ENCODE measurements at places on chromosomes 1 and 21. TPM values are rescaled to one million over a fixed set of nuclear protein-coding genes. Genes with fewer than 3 reads are reported as not detected.

APCS gene
- total RNA-seq, result not detected

- DNase-seq, result no peak
Measured at GRCh38 chr21:32377506-32377905, 15.3 kb downstream of the URB1 start.

DNA sequence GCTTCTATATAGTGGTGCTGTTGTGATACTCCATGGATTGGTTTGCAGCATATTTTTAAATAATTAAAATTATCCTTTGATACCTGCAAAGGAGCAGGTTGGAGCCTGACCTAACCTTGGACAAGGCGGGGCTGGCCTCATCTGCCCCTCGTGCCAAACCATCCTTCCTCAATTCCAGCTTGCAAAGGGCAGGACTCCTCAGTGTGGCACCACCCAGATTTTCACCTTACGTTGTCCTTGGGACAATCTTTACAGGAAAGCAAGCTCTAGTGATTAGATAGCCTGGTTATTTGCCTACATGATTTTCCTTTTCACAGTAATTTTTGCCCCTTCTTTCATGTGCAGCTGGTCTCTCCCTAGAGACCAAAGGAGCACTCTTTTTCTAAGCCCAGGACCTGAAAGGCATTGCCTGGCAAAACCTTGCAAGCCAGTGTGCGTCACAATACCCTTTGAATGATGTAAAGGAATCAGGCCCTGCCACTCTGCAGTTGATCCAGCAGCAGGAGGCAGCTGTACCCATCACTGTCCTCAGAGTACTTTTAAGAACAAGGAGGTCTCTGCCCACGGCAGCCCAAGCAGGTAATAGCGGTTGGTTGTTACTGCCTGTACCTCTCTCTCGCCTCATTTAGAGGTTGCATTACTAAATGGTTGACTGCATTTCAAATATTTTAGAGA lies 99.4 kb downstream of the ADSS2 start:
- no peak for DNase-seq

NECTIN4 gene
- total RNA-seq, result not detected

GRCh38 chr1:1213345-1214265 lies at the start of gene TNFRSF4:
Gene TNFRSF4 (minus strand): TSS chr1:1214153. CDS start chr1:1214127, 26 bp downstream.
- no peak for DNase-seq

DNA sequence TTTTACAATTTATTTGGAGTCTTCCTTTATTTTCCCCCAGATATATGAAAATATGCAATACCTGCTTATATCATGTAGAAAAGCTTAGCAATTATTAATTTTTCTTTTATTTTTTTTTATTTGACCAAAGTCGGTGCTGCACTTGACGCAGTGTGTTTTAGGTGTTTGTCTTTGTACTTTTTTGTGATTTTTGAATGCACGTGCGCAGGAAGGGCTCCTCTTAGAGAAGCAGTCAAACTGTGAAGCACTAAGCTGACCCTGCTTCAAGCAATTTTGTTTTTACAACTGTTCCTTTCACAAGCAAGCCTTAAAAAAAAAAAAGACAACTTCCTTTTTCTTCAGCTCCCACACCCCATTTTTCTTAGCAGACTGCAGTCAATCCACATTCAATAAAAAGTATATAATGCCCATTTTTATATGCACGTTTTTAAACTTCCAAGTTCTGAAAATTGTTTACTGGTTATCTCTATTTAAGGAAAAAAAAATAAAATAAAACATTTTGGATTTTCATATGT lies 267.4 kb downstream of the TM2D1 start:
- no peak for DNase-seq

- no peak for DNase-seq
Measured at GRCh38 chr1:243346468-243346867, 90.6 kb downstream of the SDCCAG8 start.

GRCh38 chr1:100924212-100924611 lies 28.3 kb downstream of the SLC30A7 start:
- no peak for DNase-seq

GRCh38 chr1:19654886-19655717 lies 9.6 kb upstream of the HTR6 start:
- DNase-seq, result no peak

DNA sequence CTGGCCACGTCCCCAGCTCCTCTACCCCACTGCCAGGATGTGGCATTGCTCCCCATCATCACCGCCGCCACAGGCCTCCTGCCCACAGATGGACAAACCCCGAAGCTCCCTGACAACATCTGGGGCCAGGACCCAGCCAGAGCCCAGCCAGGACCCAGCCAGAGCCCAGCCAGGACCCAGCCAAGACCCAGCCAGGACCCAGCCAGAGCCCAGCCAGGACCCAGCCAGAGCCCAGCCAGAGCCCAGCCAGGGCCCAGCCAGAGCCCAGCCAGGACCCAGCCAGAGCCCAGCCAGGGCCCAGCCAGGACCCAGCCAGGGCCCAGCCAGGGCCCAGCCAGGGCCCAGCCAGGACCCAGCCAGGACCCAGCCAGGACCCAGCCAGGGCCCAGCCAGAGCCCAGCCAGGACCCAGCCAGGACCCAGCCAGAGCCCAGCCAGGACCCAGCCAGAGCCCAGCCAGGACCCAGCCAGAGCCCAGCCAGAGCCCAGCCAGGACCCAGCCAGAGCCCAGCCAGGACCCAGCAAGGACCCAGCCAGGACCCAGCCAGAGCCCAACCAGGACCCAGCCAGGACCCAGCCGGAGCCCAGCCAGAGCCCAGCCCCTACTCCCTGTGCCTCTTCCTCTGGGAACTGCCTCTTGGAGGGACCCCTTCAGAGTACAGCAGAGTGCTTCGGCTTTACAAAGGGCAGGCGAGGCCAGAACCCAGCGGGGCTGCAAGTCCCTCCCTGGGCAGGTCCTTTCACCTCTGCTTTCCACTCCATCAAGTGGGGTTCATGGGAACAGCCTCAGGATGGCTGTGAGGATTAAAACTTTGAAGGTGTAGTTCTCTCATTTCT lies 43.7 kb downstream of the DISP3 start:
- DNase-seq, result peak; percentile 74

SLC44A5 gene
- total RNA-seq, result 3.9 TPM

GRCh38 chr1:33966346-33967141 lies 102.7 kb downstream of the HMGB4 start:
- peak; percentile 2 for DNase-seq

PRKAA2 gene
- total RNA-seq, result 143 TPM

DNA sequence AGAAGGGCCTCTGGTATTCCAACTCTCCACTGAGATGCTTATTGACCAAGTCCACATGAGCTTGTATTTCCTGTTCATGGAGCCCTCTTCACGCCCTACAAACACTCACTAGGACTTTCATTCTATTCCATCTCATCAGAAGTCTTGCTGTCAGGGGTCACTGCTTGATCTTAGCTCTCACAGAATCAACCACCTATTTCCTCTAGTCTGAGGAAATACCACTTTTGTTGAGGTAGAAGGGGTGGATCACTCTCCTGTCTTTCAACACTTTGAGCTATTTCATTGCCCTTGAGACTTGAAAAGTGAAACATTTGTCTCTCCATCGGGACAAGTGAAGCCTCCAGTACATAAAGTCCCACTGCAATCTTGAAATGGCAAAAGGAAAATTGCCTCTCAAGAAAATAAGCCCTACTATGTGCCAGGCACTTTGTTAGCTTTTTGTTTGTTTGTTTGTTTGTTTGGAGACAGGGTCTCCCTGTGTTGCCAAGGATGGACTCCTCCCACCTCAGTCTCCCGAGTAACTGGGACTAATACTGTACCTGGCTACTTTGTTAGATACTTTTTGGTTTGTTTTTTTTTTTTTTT lies 19.8 kb upstream of the FAM110D start:
- DNase-seq, result no peak

NR1I3 gene
- total RNA-seq, result not detected
